ENCODE measurements at places on chromosomes 3 and 15.

DNA sequence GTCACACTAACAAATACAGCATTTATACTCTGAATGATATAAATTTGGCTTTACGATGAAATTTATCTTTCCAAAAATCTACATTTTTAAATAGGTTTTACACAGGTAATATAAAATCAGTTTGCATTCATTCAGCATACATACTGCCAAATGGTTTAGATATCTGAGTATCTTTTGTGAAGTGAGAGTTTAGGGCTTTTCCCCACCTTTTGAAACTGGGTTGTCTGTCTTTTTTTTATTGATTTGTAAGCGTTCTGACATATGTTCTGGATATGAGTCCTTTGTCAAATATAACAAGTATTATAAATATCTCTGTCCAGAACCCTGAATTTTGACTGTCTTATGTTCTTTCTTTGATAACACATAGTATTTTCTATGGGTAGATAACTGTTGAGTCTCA, 42.4 kb downstream of the GABPB1 start:
- no peak for DNase-seq

GRCh38 chr15:35098737-35099136, 13.6 kb upstream of the NANOGP8 start:
- DNase-seq, result no peak

DNA sequence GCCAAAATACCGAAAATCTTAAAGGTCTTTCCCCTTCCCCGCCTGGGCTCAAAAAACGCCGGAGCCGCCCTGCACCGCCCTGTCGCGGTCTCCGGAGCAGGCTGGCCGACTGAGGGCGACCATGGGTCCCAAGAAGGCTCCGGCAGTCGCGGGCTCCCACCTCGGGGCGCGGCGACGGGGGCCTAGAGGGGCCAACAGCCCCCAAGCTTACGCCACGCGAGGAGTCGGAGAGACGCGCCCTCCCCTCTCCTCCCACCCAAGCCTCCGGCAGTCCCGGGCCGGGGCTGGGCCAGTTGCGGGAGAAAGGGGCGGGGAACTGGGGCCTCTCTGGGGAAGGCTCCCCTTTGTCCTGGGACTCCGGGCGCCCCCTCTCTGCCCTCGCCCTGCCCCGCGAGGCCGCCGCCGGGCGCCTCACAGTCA, 69.2 kb downstream of the GOLGA8B start:
- no peak for DNase-seq

GRCh38 chr3:48598323-48599076, 3.4 kb upstream of the COL7A1 start:
- DNase-seq, result no peak

DNA sequence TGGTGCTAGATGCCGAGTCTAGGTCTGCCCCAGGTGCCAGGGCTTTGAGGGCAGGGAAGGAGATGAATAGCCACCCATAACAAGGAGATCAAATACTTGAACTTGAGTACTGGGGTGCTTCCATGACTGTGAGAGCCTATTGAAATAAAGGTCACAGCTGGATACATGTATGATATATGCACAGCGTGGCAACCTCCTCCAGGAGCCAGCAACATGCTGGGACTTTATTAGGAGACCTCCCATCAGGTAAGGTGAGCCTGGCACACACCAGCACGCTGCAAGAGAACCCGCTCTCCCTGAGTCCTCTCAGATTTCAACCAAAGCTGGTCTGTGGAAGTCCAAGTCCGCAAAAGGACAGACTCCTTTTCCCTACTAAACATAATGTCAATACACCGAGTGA, 10.5 kb upstream of the HES1 start:
- DNase-seq, result no peak

DNA sequence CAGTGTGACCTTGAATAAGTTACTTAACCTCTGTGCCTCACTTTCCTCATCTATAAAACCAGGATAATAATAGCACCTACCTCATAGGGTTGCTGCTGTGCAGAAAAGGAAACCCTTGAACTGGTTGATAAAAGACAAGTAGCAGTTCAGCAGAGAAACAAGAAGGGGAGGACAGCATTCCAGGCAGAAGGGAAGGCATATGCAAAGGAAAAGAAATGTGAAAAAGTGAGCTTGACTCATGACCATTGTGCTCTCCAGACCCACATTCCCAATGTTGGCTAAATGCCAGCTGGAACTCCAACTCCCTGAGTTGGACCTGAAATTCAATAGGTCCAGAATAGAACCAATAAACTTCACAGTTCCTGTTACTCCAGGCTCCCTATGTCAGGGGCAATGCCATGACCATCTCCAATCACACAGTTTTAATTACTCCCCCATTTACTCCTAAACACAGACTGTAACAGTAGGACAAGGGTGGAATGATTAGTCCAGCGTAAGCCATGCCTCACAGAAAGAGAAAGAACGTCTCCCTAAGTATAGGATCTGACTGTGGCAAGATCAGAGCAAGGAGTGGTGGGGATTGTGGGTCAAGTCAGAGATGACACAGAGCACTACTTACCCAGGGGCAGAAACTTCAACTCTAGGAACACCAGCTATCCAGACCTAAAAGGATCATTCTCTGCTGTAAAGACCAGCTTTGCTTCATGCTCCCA, 26.9 kb downstream of the PRKAR2A start:
- no peak for DNase-seq

All from NCI-H1417 treated with DMSO at 0.1 percent for 48 hours (cell line).